ENCODE measurements at places on chromosomes 16 and 17.
A peak's percentile ranks its signal among the peaks of the same experiment; 100 is the strongest.

GRCh38 chr17:66275651-66276050 is 26.8 kb upstream of the PRKCA start:
- no peak overlapping the region for H3K4me3 ChIP-seq
- no peaks in the 10 kb centered on the region for H3K36me3 ChIP-seq
- peaks cover 6% of the 10 kb centered on the region for H3K27me3 ChIP-seq
- H3K4me1 ChIP-seq, result no peaks in the 10 kb centered on the region
- H3K27ac ChIP-seq, result no peak overlapping the region

- H3K4me3 ChIP-seq, result no peak overlapping the region
- H3K36me3 ChIP-seq, result no peaks in the 10 kb centered on the region
- DNase-seq, result no peak
- no peak overlapping the region for H3K27ac ChIP-seq
These were observed 63.7 kb downstream of the C16orf78 start for GRCh38 chr16:49437344-49437743.

DNA sequence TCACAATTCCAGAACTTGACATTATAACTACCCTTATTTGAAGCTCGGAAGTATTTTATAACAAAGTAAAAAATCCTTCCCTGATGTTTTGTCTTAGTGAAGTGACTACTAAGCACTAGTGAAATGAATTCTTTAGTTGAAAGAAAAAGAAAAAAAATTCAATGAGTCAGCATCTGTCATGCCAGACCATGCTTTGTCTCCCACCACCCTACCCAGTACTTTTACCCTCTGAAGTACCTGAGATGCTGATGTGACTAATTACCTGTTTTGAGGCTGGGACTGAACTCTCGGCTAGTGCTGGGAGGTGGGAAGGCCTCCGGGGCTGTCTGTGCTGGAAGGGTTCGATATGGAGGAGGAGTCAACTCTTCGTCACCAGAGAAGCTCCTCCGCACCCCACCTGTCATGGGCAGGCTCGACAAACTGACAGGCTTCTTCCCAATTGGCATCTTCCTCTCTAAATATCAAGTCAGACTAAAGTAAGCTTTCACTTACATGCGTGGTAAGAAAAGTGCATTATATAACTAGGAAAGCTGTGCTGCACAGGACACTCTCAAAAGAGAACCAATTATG is 19.6 kb downstream of the NME2 start:
- H3K36me3 ChIP-seq, result peaks cover 14% of the 10 kb centered on the region
- no peak overlapping the region for H3K27ac ChIP-seq
- no peak overlapping the region for H3K4me3 ChIP-seq
- DNase-seq, result no peak

DNA sequence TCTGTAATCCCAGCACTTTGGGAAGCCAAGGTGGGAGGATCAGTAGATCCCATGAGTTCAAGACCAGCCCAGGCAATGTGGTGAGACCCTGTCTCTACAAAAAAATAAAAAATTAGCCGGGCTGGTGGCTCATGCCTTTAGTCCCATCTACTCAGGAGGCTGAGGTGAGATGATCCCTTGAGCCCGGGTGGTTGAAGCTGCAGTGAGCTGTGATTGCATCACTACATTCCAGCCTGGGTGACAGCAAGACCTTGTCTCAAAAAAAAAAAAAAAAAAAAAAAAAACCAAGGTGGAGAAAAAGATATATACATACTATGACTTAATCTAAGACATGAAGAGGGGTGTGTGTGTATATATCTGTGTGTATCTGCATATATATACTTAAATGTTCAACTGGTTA is 26.7 kb downstream of the BBS2 start:
- no peaks in the 10 kb centered on the region for H3K4me1 ChIP-seq
- no peak overlapping the region for H3K4me3 ChIP-seq
- H3K27me3 ChIP-seq, result no peaks in the 10 kb centered on the region
- no peak for DNase-seq
- no peak overlapping the region for H3K27ac ChIP-seq

DNA sequence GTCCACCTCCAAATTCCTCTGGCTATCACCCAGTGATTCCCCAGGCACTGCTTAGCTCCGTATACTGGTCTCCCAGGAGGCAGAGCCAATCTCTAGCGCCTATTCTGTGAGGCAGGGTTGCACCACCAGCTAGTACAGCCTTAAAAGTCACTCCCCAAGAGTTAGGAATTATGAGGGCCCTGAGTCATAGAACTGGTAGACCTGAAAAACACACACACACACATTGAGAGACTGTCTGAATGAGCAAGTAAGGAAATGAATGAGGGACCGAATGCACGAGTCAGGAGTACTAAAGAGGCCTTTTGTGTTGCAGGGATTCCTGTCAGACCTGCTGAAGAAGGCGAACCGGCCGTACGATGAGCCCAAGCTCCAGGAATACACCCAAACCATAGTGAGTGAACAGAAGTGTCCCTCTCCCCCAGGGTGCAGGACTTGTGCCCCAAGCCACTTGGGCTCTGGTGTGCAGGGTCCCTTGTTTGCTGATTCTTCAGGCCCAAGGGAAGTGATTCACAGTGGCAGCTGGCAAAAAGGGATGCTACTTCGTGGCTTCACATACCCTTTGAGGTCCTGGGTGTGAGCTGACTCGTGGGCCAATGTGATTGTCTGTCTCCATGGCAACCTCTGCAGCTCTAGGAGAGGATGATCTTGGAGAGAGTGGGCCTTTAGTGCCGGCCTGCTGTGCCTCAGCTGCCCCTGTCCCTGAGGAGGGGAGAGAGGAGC is 24.7 kb downstream of the CALB2 start:
- H3K27me3 ChIP-seq, result peaks cover 21% of the 10 kb centered on the region
- no peaks in the 10 kb centered on the region for H3K36me3 ChIP-seq
- DNase-seq, result no peak
- H3K4me3 ChIP-seq, result no peak overlapping the region
- peaks cover 3% of the 10 kb centered on the region for H3K4me1 ChIP-seq
- H3K27ac ChIP-seq, result no peak overlapping the region

GRCh38 chr17:81939881-81940385 is 2.8 kb upstream of the PYCR1 start:
- DNase-seq, result no peak
- no peak overlapping the region for H3K4me3 ChIP-seq
- H3K27me3 ChIP-seq, result peaks cover 6% of the 10 kb centered on the region

DNA sequence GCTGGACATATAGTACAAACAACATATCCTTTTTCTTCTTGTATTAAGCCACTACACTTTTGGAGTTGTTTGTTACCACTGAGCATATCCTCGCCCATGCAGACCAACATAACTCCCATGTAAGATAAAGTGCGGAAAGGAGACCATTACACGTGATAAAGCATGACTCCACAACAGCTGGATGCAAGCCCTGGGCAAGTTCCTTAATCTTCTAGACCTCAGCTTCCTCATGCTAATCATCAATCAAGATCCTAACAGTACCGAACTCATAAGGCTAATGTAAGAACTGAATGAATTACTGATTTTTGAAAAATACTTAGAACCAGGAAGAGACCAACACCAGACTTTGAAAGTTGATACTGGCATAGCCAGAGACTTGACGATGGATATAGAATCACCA is 47.0 kb upstream of the GSG1L start:
- no peak overlapping the region for H3K4me3 ChIP-seq
- H3K4me1 ChIP-seq, result peaks cover 9% of the 10 kb centered on the region
- no peak for DNase-seq
- H3K27ac ChIP-seq, result peak overlapping the region; percentile 70

- H3K36me3 ChIP-seq, result no peaks in the 10 kb centered on the region
- H3K27me3 ChIP-seq, result peaks cover 12% of the 10 kb centered on the region
- no peak overlapping the region for H3K27ac ChIP-seq
These were observed 500 bp downstream of the COX6A2 start for GRCh38 chr16:31427441-31428278.

DNA sequence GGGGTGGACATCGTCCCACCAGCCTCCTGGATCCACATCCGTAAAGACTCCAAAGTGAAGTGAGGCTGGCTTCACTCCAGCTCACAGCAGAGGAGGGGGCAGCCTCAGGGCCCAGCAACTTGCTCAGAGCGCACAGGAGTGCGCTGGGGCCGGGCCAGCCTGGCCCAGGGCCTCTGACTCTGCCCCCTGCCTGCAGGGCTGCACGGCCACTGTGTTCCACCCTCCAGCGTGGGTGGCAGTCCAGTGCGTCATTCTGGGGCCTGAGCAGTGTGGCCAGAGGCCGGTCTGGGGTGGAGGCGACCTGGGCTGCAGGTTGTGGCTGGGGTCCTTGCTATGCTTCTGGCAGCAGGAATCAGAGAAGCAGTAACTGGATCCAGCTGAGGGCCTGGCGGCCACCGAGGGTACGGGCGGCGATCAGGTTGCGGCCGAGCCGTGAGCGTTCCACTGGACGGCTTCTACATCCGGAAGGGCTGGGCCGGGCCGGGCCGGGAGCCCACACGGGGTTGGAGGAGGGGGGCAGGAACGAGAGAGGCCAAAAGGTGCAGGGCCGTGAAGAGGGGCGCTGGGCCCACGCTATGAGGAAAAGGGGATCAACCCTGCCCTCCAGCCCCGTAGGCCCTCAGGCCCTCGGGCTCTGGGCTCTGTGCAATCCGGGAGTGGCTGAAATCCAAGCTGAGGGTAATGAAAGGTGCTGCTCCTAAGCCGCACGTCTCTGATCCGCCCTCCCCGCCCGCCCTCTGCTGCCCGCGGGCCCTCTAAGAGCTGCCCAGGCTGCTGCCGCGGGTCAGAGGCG is at the start of gene FSCN2:
TSS of gene FSCN2 (plus strand) at position 787 of the 793 bp plus-strand sequence. CDS start 155 bp downstream, outside the sequence.
- no peak for DNase-seq
- peaks cover 6% of the 10 kb centered on the region for H3K27me3 ChIP-seq
- H3K4me1 ChIP-seq, result peaks cover 2% of the 10 kb centered on the region
- no peak within 1 kb of the TSS for H3K4me3 ChIP-seq
- no peak within 1 kb of the TSS for H3K27ac ChIP-seq

Measured in memory B cell (primary cell).